ENCODE measurements at places on chromosomes 5 and 9.
A peak's percentile ranks its signal among the peaks of the same experiment; 100 is the strongest.

GRCh38 chr5:66987949-66988838 lies 208.4 kb downstream of the CD180 start:
- no peak for DNase-seq

GRCh38 chr5:32329395-32329834 lies 16.7 kb upstream of the MTMR12 start:
- peak; percentile 32 for DNase-seq

DNA sequence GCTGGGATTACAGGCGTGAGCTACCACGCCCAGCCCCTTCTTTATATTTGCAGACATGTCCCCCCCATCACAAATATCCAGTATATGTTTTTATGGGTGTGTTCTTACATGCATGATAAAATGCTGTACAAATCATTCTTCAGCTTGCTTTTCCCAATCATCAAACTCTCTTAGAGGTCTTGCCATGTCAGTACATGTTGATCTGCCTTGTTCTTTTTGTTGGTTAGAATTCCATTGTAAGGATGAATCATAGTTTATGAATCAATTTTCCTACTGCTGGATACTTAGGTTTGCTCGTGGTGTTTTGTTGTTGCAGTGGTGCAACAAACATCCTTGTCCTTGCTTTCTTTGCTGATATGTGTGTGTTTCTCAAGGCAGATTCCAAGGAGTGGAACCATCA lies 79.9 kb upstream of the NEURL1B start:
- DNase-seq, result no peak

DNA sequence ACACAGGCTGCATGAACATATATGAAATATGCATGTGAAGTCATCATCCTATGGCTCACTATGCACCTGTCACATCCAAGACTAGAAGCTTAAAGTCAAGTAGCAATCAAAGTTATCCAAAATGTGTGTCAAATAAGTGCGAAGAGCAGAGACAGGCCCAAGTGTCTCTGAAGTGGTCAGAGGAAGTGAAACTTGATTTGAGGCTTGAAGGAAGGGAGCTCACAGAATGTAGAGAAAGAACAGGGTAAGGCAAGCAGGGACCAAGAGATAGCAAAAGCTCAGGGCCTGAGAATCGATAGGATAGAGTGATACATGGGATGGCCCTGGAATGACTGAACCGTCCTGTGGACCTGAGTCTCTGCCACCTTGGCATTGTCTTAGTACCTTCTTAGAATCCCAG lies 274.3 kb upstream of the TRPC7 start:
- DNase-seq, result no peak

GRCh38 chr5:161387121-161387520 lies 159.4 kb downstream of the GABRB2 start:
- DNase-seq, result no peak

GRCh38 chr9:93065135-93065720 lies 6.7 kb downstream of the SUSD3 start:
- DNase-seq, result no peak

GRCh38 chr5:59042201-59043055 lies 459.6 kb downstream of the RAB3C start:
- no peak for DNase-seq

GRCh38 chr5:95063492-95063891 lies 221.4 kb downstream of the MCTP1 start:
- DNase-seq, result no peak

GRCh38 chr5:157290156-157290980 lies 24.4 kb downstream of the CYFIP2 start:
- DNase-seq, result no peak

DNA sequence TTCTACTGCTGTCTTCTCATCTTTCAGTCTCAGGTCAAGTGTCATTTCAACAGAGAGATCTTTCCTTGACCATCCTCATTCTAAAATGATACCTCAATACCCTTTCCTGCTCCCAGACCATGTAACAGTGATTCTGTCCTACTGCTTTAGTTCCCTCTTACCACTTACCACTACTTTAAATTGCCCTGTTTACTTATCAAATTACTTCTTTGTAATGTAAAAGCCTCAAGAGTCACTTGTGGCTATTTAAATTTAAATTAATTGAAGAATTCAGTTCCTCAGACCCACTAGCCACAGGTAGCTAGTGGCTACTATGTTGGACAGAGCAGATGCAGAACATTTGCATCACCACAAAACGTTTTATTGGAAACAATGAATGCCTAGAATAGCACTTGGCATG lies 217.3 kb downstream of the ADAMTS6 start:
- DNase-seq, result no peak

DNA sequence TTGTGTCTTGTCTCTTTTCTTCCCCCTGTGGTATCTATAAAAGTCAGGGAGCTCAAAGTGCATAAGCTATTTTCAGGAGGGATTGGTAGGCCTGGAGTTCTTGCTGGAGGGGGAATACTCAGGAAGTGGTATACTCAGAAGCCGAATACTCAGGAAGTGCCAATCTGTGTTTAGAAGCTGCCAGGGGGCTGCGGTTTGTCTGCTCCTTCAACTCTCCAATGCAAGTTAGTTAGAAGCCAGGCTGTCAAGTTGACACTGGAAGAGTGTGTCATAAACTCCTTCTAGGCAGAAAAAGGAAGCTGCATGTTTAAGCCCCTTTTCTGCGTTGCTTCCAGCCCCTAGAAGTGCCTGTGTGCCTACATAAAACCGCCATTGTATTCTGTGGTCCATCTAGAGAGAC lies 366.5 kb downstream of the TAF11L14 start:
- no peak for DNase-seq

DNA sequence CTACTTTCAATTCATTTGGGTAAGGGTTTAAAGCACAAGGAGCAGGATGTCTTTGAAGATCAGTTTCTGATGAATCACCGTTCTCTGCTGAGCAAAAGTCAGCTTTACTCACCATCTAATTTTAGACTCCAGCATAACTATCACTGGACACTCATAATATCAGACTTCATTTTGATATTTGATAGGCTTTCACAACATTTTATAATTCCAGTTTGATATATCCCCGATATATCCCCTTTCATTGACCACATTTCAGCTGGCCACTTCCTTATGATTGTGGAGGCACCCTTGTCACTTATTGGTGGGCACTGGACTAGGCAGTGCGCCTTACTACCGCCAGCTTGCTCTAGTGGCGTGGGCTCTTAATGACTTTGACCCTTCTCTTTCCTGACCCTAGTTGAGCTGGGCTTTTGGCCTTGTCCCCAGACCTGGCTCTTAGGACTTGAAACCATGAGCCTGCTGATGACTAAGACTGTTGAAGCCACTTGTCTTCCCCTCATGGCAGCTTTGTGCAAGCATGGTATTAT lies 46.8 kb downstream of the CYSTM1 start:
- no peak for DNase-seq

GRCh38 chr9:15492485-15493150 lies 18.2 kb downstream of the PSIP1 start:
- DNase-seq, result no peak

- DNase-seq, result no peak
Measured at GRCh38 chr9:114153761-114154599, 1.4 kb upstream of the COL27A1 start.

DNA sequence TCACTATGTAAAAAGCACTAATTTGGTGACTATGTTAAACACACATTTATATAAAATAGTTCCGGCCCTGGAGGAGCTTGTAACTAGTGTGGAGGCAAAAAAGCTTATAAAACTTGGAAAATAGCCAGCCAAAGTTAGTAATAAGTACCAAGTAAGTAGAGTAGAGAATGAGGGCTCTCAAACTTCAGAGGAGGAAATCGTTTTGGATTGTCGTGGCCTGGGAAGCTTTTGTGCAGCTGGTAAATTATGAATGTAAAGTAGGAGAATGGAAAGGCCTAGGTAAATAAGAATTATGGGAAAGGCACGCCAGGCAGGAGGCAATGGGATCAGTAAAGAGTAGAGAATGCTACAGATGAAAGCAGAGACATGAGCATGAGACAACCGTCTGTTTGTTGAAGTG lies 832.7 kb upstream of the ZNF608 start:
- no peak for DNase-seq

DNA sequence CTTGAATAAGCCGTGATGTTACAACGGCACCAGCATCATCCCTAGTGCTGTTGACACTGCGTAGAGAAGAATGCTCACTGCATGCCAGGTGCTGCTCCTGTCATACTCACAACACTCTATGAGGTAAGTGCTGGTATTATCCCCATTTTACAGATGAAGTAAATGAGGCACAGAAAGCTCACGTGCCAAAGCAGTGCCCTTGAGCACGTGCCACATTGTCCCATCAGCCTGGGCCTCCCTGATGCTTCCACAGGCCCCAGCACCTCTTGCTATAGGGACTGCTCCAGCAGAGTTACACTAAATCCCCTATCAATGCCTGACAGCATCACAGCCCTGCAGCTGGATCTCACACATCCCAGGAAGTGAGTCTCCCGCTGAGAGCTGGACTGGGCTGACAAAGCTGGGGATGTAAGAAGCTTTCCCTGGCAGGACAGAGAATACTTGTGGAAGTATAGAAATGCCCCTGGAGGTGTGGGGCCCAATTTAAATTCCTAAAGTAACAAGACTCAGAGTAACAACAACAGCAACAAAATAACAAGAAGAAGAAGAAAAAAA lies 216.1 kb downstream of the FSTL4 start:
- no peak for DNase-seq

DNA sequence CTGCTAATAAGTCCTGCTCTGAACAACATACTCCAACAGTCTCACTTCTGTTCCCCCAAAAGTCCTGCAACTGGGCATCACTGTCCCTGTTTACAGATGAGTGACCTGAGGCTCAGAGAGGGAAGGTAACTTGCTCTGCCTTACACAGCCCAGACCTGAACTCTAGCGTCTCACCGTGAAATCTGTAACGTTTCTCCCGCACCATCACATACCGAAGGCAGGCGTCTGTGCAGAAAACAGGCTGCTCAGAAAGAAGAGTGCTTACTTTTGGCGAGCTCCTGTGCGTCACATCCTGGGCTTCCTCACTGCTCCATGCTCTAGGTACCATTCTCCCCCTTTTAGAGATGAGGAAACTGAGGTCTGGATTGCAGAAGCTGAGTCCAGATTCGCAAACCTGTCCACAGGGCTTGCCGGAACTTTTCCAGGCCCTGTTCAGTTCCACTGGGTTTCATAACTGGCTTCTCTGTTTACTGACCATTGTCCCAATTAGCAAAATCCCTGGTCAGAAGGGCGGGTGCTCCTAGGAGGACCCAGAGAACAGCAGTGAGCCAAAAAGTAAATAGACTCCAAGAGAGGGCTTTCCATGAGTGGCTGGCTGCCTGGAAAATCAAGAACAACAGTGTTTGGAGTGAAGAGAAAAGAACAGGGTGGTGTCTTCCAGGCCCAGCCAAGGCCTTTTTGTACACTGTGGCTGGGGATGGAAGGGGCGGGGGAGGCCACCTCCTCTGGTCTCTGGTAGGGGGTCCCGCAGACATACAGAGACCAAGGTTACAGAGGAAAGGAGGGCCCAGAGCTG lies 27.1 kb downstream of the GSN start:
- no peak for DNase-seq

GRCh38 chr9:126527109-126527825 lies 86.5 kb upstream of the LMX1B start:
- DNase-seq, result no peak

DNA sequence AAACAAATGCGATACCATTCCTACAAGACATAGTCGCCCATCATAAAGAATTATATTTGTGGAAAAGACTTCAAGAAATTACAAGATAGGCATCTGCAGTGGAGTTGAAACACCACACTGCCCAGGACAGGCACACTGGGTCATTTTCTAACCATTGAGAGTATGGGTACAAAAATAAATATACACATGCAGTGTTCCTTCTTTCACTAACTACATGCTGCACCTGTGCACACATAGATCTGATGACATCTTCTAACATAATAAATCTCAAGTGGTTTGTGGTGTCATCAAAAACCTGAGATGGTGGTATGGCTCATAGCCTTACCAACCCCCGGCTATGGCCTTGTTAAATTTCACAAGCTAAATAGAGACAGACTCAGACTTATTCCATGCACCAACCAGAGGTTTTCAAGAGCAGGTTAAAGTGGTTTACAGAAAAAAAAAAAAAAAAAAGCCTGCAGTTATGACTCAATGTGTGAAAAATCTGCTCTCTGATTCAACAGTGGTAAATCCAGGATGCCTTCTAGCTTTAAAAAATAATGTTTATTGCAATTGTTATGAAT lies 12.4 kb upstream of the NFIB start:
- no peak for DNase-seq

DNA sequence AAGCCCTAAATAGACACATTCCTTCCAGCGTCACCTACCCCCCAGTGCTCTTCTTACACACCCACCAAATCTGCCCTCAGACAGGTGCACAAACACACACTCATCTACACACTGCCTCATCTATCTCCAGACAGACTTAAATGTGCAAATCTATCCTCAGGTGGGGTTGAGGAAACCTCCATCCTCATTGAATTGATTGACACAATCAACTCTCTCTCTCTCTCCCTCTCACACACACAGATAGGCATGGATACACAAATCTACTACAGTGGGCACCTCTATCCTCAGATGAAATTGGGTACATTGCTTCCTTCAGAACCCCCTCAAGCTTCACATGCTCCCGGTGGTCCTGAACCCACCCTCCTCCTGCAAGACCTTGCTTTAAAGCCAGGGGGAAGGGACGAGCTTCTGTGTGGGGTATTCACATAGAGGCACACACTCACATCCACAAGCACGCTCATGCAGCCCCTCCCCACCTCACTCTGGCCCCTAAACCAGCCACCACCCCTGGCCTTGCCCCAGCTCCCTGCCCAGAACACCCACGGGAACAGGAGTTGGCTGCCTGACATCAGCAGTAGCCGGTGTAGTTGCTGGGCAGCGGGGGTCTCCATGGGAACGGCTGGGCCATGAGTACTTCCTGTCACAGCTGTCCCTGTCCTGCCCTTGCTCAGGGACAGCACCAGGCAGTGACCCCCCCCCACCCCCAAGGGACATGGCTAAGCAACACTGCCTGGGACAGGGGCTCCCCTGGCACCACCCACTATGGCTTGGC lies 22.8 kb downstream of the PCDH1 start:
- no peak for DNase-seq

DNA sequence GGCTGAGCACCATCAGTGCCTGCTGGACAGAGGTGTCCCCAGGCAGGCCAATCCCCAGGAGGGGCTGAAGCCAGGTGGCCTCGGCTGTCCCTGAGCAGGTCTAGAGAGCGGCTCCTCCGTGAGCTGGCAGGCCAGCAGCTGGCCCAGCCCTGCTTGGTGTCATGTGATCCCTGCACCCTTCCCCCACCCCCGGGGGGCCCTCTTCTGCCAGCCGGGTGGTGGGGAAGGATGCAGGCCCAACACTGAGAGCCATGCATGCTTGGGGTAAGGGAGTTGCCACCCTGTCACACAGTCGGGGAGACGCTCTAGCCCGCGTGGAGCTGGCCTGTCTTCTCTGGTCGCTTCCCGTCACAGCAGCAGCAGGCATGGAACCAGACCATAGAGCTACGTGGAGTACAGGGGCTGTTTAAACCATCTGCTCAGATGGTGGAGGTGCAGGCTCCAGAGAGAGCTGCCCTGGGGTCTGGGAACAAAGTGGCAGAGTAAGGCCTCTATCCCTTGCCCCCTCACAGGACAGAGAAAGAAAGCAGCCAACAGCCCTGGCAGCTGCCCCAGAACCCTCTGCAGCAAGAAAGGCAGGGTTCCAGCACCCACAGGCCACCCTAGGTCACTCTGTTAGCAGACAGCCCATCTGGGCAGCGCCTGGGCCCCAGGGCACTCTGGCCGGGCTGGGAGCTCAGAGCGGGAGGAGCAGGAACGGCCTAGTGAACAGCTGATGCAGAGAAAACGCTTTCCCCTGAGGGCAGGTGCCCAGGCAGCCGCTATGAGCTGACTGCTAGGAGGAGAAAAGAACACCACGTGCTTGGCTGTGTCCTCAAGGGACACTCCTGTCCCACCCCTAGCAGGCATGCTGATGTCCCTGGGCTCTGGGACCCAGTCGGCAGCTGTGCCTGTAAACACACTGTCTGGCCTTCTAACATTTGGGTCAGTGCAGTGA lies 6.8 kb downstream of the RALGDS start:
- no peak for DNase-seq

Measured in CD8-positive, alpha-beta memory T cell (primary cell).